ENCODE measurements at places on chromosomes 3 and 15.

DNA sequence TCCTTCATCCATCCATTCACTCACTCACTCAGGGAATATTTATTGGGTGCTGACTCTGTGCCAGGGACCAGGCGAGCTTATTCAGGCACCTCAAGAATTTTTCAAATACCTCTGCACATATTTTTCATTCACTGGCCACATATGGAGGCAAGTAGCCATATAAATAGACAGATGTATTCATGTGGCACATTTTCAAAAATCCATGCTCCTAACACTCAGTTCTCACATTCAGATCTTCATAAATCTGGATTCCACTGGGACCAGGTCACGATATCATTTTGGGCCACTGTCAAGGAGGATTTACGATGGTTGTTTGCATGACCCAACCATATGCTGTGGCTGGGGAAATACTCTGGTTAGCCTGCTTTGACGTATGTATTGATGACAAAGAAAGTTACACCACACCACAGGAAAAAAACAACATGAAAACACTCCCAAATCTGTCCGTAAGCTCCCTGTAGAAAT is 241.8 kb upstream of the LRTM1 start:
- DNase-seq, result no peak

- no peak for DNase-seq
Observed at GRCh38 chr3:64104691-64105111, 81.4 kb upstream of the PSMD6 start.

DNA sequence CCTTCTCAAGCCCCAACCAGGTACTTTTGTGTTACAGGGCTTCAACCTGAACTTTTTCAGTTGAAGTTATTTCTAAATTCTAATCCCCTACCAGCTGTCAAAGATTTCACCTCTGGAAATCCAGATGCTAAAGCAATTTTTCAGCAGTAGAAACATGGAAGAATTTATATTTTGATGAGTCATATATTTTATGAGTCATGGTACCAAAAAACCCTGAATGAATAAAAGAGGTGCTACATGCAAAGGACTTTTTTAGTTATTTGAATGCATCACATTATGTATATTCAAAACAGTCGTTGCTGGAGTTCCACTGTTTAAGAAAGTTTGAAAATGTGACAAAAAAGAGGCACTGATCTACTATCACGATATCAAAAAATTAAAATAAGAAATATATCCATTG is 96.0 kb upstream of the ZNF385D start:
- no peak for DNase-seq

- no peak for DNase-seq
Observed at GRCh38 chr3:197520311-197521276, 35.2 kb downstream of the BDH1 start.

DNA sequence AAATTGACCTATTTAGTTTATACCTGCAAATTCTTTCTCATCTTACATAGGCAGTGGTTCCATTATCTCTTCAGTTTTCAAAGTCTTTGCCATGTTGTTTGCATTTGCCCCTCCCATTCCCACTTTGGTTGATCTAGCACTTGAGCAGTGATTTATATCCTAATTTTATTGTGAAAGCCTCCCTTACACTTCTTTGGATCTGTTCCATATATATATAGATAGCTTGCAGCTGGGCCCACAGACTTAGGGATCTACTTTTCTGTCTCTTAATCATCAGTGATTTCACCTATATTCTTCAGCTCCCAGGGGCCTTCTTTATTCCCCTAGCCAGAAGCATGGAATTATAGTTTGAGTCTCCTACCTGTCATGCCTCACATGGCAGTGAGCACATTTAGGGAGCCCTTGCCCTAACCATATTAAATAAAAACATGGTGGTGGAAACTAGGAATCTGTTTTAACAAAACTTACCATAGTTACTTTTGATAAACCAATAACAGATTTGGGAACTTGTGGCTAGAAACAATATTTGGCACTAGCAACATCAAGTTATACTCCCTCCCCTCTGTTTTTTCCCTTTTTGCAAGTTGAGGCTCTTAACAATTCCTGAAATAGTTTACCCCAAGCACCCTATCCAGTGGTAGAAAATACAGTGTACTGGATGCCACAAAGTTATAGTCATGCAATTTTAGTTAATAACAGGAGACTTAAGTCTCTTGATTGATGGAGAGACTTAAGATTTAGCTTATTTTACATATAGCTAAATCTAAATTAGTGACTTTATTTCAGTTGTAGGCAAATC is 41.7 kb downstream of the ARIH1 start:
- no peak for DNase-seq

DNA sequence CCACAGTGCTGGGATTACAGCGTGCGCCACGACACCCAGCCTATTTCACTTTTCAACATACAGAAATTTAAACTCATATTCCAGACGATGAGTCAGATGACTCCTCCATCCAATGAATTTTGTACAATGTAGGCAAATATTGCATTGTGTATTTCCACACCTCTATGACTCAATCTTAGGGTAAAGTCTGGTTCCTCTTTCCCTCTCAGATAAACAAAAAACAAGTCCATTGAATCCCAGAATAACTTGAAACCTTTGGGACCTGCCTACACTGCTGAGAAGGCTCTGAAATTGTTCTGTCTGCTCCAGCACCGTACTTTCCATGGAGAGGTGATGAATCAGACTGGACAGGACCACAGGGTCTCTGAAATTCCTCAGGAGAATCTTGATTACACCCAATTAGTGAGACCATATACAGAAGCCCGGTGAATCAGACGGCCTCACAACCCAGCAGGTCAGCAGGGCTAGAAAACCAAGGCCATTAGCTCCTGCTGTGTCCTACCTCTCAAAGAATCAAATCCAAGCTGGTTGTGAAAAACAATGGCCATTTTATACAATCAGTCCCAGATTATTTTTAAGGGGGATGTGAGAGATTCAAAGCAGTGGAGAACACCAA is 112.6 kb downstream of the ERC2 start:
- DNase-seq, result no peak

Data from cortex of kidney (tissue), 1 donor.